ENCODE measurements at places on chromosomes 7 and 10.

GRCh38 chr10:124696446-124697392, 47.5 kb downstream of the FAM53B start:
- DNase-seq = peak; percentile 52

GRCh38 chr10:46091828-46092523, 45.9 kb upstream of the MSMB start:
- no peak for DNase-seq

DNA sequence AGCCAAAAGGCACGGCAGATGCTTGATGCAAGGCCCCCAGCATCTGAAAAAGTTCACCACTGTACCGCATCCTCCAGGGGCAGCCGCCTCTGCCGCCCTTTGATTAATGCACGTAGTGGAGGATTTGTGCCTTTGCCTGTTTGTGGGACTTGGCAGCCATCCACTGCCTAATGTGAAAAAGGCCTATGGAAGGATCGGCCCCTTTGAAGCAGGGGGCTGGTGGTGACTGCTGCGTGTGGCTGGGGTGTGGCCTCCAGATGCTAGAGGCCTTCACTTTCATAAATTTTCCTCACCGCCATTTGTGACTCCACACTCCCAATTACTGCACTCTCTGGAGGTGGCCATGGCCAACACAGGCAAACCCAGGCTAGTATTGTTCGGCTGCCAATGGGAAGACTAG, 226.0 kb downstream of the BMPER start:
- no peak for DNase-seq

GRCh38 chr7:40716052-40716451, 581.2 kb downstream of the SUGCT start:
- DNase-seq = no peak

DNA sequence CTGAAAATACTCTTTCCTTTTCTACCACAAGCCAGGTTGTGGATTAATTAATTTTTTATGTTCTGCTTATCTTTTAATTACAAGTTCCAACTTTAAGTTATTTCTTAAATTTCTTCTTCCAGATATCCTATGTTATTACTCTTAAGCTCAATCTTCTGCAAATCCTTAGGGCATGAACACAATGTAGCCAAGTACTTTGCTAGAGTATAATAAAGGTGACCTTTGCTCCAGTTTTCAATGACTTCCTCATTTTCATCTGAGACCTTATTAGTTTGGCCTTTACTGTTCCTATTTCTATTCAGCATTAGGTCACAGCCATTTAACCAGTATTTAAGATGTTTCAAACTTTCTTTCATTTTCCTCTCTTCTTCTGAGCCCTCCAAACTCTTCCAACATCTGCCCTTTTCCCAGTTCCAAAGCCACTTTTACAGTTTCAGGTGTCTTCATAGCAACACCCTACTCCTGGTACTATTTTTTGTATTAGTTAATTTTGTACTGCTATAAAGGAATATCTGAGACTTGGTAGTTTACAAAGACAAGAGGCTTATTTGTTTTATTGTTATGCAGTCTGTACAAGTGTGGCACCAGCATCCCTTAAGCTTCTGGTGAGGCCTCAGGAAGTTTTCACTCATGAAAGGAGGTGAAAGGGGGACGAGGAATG, 886.2 kb upstream of the GHITM start:
- DNase-seq = no peak

DNA sequence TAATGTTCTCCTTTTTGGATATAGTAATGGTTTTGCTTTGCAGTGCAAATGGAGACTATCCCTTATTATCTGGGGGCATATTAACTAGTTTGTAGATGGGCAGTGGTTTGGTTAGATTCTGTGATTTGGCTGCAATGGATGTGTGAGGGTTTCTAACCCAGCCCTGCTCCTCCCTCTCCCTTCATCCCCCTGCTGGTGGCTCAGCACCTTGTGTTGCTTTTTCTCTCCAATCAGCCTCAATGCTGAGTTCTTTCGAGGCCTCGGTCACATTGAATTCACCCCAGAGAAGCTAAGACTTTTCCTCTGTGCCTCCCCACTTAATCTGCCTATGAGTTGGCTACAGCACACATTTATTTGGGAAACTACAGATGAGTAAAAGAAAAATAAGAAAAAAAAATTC, 120.0 kb downstream of the MALRD1 start:
- DNase-seq = no peak

GRCh38 chr10:74754381-74754821, 72.0 kb upstream of the KAT6B start:
- DNase-seq = no peak

GRCh38 chr7:82932516-82932915, 230.2 kb downstream of the PCLO start:
- no peak for DNase-seq

- peak; percentile 4 for DNase-seq
Observed at GRCh38 chr7:112383671-112384417, 66.4 kb upstream of the IFRD1 start.

- no peak for DNase-seq
Observed at GRCh38 chr10:93601146-93601773, at the start of gene RBP4. Gene RBP4, minus strand, starts transcription at chr10:93601235. Its CDS starts 207 bp downstream, at chr10:93601028.

GRCh38 chr7:83410989-83411591, 237.8 kb downstream of the SEMA3E start:
- peak; percentile 11 for DNase-seq

- no peak for DNase-seq
Observed at GRCh38 chr7:111362506-111363054, 199.7 kb downstream of the IMMP2L start.

DNA sequence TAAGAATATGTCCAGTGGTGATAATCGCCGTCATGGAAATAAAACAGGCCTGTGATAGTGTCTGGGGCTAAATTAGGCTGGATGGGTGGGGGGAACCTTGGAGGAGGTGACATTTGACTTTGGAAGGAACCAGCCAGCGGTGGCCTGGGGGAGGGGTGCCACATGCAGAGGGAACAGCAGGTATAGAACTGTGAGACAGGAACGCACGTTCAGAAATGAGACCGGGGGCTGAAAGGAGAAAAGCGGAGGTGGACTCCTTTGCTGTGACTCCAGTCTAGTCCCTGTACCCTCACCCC, 2.6 kb upstream of the CYP26A1 start:
- DNase-seq = no peak

DNA sequence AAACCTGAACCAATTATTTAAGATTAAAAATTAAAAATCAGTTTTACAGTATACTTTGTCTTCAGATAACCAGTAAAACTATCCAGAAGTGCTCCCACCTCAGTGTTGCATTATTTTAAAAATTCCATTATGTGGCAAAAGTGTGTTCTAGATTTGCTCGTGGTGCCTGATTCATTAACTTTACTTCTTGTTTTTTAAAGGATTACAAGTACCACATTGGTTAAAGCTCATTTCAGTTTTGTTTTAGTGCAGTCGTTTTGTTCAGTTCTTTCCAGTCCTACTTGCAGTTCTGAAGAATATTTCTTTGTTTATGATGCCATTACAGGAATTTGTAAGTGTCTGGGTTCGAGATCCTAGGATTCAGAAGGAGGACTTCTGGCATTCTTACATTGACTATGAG, 69.0 kb downstream of the SNX10 start:
- DNase-seq = no peak

DNA sequence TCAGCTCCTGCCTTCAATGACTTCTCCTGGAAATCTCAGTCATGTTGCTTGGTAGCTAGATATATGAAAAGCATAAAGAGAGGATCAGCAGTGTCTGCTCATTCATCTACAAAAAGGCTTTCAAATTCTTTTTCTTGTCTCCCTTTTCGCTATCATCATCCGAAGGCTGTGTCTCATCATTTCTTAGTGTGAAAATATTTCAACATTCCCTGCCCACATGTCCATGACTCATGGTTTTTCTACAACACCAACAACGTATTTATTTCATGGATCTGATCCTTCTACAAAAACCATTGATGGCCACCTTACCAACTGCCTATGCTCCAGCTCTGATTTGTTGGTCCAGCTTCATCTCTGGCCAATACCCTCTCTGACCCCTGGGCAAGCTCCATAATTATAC, 472.5 kb upstream of the GHITM start:
- no peak for DNase-seq

GRCh38 chr7:108407676-108408075, 48.6 kb downstream of the NRCAM start:
- DNase-seq = no peak

- no peak for DNase-seq
Observed at GRCh38 chr10:131200856-131201470, 110.6 kb downstream of the TCERG1L start.

DNA sequence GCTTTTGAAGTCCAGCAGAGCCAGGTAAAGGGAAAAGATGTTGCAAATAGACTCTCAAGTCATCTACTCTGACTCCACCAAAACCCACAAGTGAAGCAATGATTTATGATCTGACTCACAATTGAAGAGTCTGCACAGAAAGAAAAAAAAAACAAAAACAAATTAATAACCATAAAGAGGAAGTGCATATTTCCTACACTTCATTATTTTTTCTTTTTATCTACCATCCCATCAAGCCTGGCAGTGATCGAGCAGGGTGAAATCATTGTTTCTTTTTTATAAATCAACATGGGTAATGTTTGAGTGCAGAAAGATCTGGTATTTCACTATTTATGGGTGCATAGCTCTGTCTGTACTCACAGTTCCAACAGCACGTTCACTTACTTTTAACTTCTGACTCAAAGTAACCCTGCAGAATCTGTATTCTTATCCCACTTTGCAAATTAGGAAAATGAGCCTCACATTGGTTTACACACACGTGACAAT, 829.0 kb downstream of the TNS3 start:
- DNase-seq = no peak

- DNase-seq = no peak
Observed at GRCh38 chr10:56142092-56142728, 218.8 kb downstream of the ZWINT start.

- DNase-seq = no peak
Observed at GRCh38 chr10:50788951-50789945, 49.5 kb downstream of the ASAH2B start.

DNA sequence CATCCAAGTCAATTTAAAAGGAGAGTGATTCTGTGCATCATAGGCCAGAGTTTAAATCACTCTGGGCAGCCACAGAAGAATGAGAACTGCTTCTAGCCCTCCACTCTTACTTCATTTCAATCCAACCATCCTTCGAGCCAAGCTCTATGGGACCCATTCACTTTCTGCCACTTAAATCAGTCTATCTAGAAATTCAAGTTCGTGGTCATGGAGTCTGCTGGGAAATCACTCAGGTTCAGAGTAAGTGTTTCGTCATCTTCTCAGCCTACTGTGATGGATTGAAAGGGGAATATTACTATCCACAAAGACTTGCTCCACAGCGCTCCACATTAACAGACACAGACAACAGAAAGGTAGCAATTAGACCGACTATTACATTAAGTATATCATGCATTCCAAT, 4.6 kb downstream of the DCLRE1C start:
- no peak for DNase-seq

DNA sequence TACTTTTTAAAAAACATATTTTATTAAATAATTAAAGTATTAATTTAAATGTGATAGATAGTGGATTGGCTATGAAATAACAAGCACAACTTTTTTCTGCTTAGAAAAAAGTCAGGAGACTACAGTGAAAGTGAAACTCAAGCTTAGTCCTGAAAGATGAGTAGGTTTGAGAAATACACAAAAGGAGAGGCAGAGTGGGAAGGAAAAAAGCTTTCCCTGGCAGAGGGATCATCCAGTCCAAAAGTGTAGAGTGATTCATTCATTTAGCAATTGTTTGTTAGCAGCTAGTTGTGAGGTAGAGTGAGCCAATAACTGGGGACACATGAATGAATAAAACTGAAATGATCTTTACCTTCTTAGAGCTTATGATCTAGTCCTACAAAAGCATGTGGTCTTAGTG, 93.5 kb downstream of the FOXP2 start:
- no peak for DNase-seq

DNA sequence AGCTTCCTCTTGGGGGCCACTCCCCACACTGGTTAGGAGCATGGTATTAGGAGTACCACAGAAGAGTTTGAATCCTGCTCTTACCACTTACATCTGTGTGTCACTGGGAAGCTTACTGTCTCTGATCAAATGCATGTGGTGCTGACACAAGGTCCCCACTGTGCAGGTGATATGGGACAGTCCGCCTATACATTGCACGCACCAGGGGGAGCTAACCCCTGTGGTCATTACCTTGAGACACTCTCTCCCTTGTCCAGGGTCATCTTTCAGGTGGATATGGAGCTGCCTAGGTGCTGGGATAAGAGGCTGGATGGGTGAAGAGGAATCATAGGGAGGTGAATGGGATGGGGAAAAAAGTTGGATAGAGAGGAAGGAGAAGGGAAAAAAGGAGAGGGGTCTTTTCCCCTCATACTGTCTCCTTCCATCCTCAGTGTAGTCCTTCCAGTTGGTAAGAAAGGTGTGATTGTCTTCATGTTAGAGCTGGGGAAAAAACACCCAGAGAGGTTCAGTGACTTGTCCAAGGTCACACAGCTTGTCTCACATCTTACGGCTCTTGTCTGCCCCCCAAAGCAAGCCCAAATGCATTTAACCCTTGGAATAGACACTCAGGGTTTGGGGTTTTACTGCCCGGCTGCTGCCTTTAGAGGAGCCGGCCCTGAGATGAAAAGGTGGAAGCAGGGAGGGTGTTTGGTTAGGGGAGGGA, 125.9 kb downstream of the CDH23 start:
- no peak for DNase-seq

- DNase-seq = no peak
Observed at GRCh38 chr10:13219685-13220670, 14.2 kb downstream of the UCMA start.

DNA sequence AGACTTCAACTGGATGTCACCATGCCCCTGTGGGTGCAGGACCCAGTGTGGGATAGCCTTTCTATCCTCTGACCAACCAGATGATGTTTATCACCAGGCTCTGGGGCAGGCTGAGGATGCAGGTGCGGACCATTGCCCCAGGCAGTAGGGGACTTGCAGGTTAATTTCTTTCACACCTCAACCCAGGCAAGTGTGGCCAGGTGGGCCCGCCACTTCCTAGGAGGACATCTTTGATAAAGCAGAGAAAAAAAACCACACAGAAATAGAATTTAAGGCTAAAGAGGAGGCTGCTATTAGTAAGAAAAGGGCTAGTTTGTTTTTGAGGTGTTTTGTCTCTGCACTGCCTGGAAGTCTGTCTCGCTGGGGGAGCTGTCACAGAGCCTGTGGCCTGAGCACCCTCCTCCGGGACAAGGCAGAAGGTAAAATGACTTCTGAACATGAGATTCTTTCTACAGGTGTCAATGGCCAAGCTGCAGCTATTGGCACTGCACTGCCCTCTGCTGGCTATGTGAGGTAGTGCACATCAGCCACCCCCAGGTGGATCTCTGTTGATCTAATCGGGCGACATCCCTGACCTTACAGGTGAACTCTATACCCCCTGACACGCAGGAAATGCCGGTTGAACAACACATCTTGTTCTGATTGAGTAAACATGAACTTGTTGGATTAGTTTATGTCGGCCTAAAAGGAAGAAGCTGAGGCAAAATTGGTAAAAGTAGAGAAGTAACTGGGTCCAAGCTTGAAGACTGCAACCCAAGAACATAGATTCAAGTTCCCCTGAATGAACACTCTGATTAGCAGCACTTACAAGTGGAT, 21.0 kb downstream of the UPP1 start:
- DNase-seq = peak; percentile 90

GRCh38 chr10:99924451-99925255, 85.1 kb downstream of the DNMBP start:
- DNase-seq = no peak

DNA sequence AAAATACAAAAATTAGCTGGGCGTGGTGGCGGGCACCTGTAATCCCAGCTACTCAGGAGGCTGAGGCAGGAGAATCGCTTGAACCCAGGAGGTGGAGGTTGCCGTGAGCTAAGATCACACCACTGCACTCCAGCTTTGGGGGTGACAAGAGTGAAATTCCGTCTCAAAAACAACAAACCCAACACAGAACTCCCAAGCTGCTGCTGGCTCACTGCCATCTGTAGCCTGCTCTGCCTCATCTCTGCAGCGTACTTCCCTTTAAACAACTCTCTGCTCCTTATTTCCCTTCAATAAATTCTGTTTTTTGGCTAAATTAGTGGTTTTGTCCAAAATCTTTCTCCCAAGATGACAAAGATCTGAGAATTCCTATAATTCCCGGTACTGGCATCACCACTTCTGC, 189.2 kb upstream of the GALNT17 start:
- no peak for DNase-seq
